CD4-positive, alpha-beta T cell treated with Interleukin-17A for 4 hours (primary cell): ENCODE measurements at places on chromosomes 5 and 9.
A peak's percentile ranks its signal among the peaks of the same experiment; 100 is the strongest.

GRCh38 chr9:13450723-13451122 is 171.2 kb upstream of the MPDZ start:
- DNase-seq: no peak

- peak; percentile 42 for DNase-seq
Observed at GRCh38 chr9:89422151-89422975, 75.5 kb downstream of the SEMA4D start.

DNA sequence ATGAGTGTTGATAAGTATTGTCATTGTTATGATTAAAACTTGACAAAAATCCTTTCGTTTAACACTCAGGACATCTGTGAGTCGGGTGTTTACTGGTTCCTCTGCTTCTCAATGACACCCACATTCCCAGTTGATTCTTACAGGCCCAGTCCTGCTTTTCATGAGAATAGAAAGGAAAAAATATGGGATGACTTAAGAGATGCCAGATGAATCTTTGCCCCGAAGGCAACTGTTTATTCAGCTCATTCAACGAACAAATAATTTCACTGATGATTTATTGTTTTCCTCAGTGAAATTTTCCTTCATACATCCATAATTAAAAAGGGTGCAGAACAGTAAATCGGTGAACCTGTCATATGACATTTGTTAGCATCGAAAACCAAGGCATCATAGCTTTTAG is 452.4 kb upstream of the WWC1 start:
- no peak for DNase-seq

DNA sequence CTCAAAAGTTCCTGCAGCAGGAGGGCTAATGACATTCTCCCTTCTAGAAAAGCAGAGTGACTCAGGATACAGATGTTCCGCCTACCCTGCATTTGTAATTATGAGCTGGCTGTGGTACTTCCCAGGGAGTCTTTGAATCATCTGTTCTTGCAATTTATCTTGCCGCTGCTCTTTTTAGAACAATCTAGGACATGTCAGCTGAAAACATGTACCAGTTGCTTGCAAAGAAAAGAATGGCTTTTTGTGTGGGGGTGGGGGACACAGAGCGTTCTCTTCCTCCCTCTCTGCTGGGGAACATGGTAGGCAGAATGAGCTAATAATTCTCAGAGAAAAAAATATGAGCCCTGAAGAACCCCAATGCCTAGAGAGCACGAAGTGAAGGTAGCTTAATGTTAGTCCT is 51.7 kb upstream of the TUT7 start:
- DNase-seq: no peak

- no peak for DNase-seq
Observed at GRCh38 chr5:86968301-86968753, 299.4 kb upstream of the RASA1 start.

- DNase-seq: no peak
Observed at GRCh38 chr9:35107297-35108290, 4.7 kb upstream of the STOML2 start.

- no peak for DNase-seq
Observed at GRCh38 chr5:154359221-154359573, 86.6 kb upstream of the SAP30L start.

- peak; percentile 46 for DNase-seq
Observed at GRCh38 chr9:5442400-5443011, 4.8 kb upstream of the PLGRKT start.

GRCh38 chr9:19828576-19829109 is 39.8 kb upstream of the SLC24A2 start:
- no peak for DNase-seq
